ENCODE measurements at places on chromosomes 1 and 21.

- peak; percentile 86 for DNase-seq
Observed at GRCh38 chr1:155499953-155500639, 62.5 kb downstream of the ASH1L start.

- no peak for DNase-seq
Observed at GRCh38 chr1:156947127-156947526, 26.7 kb downstream of the LRRC71 start.

GRCh38 chr1:154784924-154785531 lies 85.1 kb downstream of the KCNN3 start:
- DNase-seq = no peak

DNA sequence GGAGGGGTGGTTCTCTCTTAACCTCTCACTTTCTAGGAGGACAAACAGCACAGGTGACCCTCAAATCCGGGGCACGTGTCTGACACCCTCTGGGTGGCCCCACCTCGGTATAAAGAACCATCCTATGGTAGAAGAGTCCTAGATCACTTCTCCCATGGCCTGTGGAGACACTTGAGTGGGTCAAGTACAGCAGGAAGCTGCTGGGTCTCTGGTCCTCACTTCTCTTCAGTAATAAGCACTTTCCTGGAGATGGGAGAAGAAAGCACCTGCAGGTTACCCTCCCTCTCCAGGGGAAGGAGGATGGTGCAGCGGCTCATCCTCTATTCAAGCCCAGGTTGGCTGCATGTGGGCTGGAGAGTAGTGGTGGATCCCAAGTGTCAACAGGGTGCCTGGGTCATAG lies 17.0 kb downstream of the S100A7 start:
- no peak for DNase-seq

DNA sequence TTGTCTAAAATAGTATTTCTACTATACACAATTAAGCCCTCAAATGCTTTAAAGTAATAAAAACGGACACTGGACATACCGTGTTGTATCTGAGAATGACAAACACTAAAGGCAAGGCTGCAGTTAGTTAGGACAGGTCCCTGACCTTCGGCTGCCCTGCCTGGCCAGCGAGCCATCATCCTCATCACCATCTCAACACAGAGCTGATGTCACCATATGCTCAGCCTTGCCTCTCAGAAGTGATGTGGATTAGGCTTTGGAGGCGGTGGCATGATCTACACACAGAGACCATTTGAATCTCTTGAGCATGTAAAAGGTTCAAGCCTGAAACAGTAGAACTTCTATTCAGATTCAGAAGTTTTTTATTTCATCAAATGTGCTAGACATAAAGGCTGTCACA lies 244.7 kb downstream of the SDCCAG8 start:
- no peak for DNase-seq

DNA sequence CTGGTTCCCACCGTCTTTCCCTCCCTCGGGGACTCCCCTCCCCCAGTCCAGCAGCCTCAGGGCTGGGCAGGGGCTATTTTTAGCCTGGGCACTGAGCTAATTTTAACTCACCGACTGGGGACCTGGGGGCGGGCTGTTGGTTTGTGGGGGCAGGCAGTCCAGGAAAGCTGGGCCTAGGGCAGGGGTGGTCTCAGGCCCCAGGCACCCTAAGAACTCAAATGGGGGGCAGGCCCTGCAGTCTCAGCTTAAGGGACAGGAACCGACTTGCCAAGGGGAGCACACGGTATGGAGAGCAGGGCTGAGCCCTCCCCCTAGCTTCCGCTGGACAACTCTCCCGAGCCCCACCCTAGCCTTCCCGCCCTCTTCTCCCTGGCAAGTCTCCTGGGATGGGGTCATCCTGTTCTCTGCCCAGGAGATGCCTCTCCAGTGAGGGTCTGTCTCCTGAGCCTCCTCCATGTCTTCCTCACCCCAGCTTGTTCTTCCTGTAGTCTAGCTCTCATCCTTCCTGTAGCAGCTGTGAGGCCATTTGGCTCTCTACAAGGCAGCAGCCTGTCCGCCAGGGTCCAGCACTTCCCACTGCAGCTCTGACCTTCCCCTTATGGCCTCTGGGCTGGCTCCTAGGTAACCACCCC lies 10.1 kb downstream of the MEF2D start:
- no peak for DNase-seq

DNA sequence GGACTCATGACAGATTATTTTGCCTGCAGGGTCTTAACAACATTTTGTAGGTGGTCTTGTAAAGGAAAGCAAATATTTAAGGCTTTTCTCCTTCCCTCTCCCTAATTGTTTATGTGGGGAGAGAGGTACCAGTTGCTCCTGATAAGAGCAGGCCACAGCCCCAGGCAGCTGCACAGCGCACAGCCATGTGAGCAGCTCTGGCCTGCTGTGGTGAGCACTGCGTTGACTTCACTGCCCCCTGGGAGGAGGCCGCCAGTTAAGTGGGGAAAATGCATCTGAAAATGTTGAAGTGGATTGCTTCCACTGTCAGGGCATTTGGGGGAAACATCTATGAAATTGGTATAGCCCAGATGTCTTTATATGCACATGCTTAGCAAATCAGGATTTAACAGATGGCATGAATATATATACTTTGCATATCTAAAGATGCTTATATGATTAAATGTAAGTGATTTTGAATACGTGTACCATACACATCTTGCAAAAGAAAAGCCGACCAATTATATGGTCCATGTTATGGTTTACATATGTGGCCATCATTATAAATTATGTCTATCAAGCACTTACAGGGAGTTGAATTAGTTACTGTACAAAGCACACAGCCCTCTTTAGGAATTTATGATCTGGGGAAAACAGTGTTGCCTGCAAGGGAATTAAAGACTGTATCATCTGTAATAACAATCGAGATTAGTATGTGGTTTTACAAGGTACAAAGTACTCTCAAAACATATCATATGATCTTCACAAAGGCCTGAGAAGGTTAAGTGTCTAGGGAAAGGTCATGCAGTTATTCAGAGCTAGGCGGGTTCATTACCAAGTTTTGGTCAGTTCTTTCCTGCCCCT lies 132.1 kb downstream of the RHOU start:
- peak; percentile 52 for DNase-seq

DNA sequence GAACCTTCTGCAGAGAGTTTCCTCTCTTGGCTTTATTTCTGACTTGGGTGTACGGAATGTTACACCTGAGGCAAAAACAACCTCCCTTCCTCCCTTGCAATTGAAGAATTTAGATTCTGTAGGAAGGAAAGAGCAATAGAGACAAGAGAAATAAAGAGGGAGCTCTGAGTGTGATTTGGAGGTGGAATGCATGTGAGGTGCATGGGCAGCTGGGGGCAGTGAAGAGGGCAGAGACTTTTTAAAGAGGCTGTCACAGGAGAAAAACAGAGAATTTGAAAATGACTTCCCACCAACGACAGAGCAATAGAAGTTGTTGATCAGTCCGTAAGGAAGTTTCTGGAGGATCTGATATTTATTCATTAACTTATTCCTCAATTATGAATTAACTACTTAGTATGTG lies 172.0 kb upstream of the B3GALT2 start:
- DNase-seq = no peak

- no peak for DNase-seq
Observed at GRCh38 chr1:154896771-154897286, 26.7 kb upstream of the KCNN3 start.

DNA sequence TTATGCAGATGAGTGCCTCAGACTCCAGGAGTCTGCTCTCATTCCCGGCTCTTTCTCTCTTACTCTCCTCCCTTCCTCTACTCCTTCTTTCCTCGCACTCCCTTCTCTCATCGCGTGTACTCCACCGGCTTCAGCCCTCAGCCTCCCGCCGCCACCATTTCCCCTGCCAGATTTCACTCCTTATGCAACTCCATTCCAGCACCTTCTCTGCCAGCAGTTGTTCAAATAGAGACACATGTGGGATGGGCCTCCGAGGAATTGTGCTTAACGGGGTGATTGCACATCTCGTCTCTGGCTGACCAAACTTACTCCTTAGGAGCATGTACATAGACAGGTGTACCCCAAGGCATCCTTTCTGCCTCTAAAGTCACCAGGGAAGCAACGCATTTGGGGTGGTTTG lies 2.1 kb downstream of the CNTN2 start:
- DNase-seq = no peak

DNA sequence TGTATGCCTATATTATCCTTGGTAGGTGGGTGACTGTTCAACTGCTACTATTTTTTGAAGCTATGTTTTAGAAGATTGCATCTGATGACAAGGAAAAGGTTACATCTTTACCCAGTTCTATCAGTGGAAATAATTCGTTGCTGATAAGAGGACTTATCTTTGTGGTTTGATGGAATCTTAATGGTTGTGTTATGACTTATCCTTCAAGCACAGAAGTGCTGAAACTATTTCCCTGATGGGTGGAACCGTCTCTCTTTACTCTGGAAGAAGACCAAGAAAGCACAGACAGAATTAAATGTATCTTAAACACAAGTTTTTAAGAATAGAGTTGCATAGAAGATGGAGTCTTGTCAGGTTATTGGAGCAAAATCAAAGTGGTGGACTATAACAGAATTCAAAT lies 437.7 kb upstream of the KAZN start:
- no peak for DNase-seq

DNA sequence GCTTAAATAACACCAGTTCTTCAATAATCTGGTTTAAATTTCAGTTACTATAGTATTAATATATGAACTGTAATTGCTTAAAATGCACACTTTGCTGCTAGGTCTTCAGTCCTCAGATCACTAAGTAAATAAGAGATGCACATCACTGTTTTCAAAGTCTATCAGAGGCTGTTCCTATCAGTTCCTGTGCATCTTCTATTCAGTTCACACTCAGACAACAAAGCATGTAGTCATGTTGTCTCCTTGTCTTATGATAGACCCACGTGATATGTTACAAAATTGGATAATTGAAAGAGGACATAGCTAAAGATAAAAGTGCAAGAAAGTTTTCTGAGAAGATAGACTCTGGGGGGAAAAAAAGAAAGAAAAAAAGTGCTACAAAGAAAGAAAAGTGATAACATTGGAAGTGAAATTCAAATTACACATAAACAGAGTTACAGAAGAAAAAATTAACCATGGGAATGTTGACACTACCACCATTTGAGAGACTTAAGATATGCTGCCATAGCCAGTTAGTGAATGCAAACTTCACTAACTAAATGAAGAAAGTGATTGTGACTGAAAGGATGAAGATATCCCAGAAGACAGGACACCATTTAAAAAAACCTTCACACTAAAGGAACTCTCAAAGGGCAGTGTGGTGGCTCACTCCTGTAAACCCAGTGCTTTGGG lies 33.9 kb upstream of the TSNAX start:
- DNase-seq = no peak

- DNase-seq = peak; percentile 4
Observed at GRCh38 chr21:36321325-36322082, 1.5 kb downstream of the MORC3 start.

DNA sequence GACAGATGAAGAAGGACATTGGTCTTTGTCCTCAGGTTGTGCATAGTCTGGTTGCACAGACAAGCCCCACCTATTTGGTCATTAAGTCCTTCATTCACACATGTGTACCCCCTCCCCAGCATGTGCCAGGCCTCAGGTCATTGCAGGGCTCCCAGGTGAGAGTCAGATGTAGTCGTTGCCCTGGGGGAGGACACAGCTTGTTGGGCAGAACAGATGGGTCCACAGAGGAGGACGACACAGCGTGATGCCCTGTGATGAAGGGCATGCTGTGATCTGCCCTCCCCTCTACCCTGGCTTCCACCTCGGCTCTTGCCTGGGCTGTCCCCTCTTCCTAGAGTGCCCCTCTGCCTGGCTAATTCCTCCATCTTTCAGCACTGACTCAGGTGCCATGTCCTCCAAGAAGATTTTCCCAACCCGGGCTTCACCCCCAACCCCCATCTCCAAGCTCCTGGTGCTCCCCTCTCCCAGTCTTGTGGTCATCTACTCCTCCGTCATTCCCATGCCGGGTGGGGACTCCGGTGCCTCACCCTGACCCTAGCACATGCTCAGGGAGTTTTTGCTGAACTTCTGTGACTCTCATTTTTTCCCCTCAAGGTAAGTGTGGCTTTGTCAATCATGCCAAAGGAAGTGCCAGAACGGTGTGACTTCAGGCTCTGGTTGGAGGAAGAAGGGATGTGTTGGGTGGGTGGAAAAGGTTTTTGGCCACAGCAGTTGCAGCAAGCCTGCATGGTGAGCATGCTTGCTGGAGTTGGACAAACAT lies 220.5 kb downstream of the FOXD2 start:
- DNase-seq = no peak

DNA sequence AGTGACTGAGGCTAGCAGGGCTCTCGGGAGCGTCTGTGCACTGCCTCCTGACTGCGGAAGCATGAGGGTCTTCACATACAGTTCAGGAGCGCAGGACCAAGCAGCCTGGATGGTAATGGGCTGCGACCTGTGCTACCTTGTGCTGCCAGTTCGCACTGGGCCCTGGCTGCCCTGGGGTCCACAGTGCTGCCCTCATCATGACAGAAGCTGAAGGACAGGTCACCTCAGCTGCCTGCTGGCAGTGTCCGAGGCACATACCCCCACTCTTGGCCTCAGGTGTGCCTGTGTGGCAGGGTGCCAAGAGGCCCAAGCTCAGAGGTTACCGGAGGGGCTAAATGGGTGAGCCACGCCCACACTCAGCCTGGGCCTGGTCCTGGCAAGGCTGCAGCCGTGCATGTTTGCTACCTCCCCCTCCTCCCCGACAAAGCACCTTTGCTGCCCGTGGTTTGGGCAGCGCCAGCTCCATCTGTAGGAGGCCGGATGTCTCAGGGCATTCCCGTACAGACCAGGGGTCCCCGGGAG lies 4.4 kb downstream of the JMJD4 start:
- peak; percentile 4 for DNase-seq

DNA sequence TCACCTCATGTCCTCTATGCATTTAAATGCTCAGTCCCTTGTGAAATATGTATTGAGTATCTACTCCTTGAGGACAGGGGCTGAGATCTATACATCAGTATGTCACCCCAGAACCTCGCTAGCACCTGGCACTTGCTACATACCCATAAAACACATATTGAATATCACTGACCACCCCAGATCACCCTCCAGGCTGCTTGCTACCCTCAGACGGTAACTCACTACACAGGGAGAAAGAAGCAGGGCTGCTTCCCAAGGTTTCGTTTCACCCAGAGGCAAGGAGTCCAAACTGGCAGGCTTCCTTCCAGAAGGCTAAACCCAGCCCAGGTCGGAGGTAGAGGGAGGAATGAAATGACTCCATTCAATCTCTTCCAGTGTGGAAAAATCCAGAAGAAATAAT lies 8.5 kb downstream of the INKA2 start:
- no peak for DNase-seq

GRCh38 chr1:100443811-100444571 lies 91.7 kb downstream of the CDC14A start:
- no peak for DNase-seq

- DNase-seq = no peak
Observed at GRCh38 chr1:165387961-165388360, 31.4 kb upstream of the LMX1A start.

DNA sequence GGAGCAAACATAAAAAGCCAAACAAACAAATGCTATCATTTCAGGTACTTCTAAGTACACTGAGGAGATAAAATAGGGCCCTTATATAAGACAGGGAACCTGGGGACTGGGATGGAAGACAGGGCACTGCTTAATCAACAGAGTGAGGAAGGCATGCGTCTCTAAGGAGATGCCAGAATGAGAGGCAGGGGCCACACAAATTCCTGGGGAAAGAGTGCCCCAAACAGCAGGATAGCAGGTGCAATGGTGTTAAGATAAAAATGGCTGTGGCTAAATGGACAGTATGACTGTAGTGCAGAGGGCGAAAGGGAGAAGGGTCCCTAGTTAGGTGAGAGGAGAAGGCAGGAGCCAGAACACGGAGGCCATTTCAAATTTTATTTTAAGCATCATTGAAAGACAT lies 113.9 kb downstream of the ZBTB18 start:
- no peak for DNase-seq

GRCh38 chr1:195958131-195958530 lies 650.1 kb downstream of the KCNT2 start:
- no peak for DNase-seq

- DNase-seq = no peak
Observed at GRCh38 chr1:183277821-183278738, 92.0 kb downstream of the LAMC2 start.
